ENCODE measurements at places on chromosomes 5 and 9. TPM values are rescaled to one million over a fixed set of nuclear protein-coding genes. Genes with fewer than 3 reads are reported as not detected.
A peak's percentile ranks its signal among the peaks of the same experiment; 100 is the strongest.

DNA sequence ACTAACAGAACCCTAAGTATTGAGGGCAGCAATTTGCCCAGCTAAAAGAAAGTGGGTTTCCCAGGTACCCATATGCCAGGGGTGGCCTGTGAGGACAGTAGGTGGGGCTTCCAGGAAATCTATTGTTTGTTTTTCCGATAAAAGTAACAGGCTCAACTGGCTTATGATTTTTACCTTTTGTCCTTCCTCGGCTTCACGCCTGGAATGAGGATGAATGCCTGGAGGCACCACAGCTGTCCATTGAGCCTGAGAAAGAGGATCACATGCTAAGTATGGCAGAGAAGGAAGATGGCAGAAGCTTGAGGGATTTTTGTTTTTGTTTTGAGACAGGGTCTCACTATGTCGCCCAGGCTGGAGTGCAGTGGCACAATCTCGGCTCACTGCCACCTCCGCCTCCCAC, 84.1 kb downstream of the KLF4 start:
- DNase-seq = no peak
- no peaks in the 10 kb centered on the region for H3K27me3 ChIP-seq
- no peaks in the 10 kb centered on the region for H3K36me3 ChIP-seq

- H3K27ac ChIP-seq = no peak overlapping the region
- no peak overlapping the region for H3K4me3 ChIP-seq
- H3K36me3 ChIP-seq = no peaks in the 10 kb centered on the region
These were observed 110.9 kb upstream of the ADAMTSL1 start for GRCh38 chr9:18362901-18363685.

- H3K27me3 ChIP-seq = no peaks in the 10 kb centered on the region
- peaks cover 23% of the 10 kb centered on the region for H3K36me3 ChIP-seq
- no peak overlapping the region for H3K4me3 ChIP-seq
- DNase-seq = no peak
- peak overlapping the region; percentile 51 for H3K27ac ChIP-seq
These were observed 48.6 kb downstream of the NACC2 start for GRCh38 chr9:136046554-136046920.

- H3K27ac ChIP-seq = no peak overlapping the region
- no peaks in the 10 kb centered on the region for H3K27me3 ChIP-seq
- no peaks in the 10 kb centered on the region for H3K36me3 ChIP-seq
- H3K4me1 ChIP-seq = peaks cover 7% of the 10 kb centered on the region
- DNase-seq = no peak
These were observed 183.4 kb downstream of the SPOCK1 start for GRCh38 chr5:137315534-137316345.

Gene HIGD2A
- polyA plus RNA-seq = 243 TPM

Gene INSL4
- not detected for polyA plus RNA-seq

- no peak for DNase-seq
- H3K36me3 ChIP-seq = no peaks in the 10 kb centered on the region
- no peak overlapping the region for H3K4me3 ChIP-seq
- H3K27ac ChIP-seq = no peak overlapping the region
- H3K4me1 ChIP-seq = peaks cover 9% of the 10 kb centered on the region
- no peaks in the 10 kb centered on the region for H3K27me3 ChIP-seq
These were observed 58.8 kb downstream of the C6 start for GRCh38 chr5:41154491-41154890.

DNA sequence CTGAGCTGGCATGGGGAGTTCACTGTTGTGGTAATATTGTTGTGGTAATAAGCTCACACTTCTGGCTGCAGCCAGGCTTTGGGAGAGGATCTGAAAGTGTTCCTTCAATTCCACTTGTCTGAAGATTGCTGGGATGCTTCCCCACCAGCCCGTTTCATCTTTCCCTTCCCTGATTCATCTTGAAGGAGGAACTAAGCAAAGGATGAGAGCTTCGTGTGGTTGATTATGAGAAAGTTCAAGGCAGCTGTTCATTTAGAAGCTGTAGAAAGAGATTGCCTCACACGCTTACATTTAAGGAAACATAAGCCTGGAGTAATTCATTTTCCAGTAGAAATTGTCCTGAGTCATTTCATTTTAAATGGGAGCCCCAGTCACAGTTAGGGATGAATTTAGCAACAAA, 122.4 kb upstream of the GAS1 start:
- no peak overlapping the region for H3K27ac ChIP-seq
- peaks cover 4% of the 10 kb centered on the region for H3K4me1 ChIP-seq
- DNase-seq = no peak
- H3K4me3 ChIP-seq = no peak overlapping the region

DNA sequence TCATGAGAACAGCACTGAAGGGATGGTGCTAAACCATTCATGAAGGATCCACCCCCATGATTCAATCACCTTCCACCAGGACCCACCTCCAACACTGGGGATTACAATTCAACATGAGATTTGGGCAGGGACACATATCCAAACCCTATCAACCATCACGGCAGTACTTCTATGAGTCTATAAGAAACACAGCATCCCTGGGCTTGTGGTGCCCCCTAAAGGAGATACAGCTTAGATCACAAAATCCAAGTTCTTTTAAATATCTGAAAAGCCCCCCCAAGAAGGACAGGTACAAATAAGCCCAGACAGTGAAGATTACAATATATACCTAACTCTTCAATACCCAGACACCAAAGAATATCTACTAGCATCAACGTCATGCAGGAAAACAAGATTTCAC, 233.7 kb upstream of the ADRA1B start:
- no peaks in the 10 kb centered on the region for H3K4me1 ChIP-seq
- no peak for DNase-seq
- H3K36me3 ChIP-seq = no peaks in the 10 kb centered on the region

- H3K4me1 ChIP-seq = no peaks in the 10 kb centered on the region
- no peak for DNase-seq
- no peaks in the 10 kb centered on the region for H3K27me3 ChIP-seq
- H3K36me3 ChIP-seq = no peaks in the 10 kb centered on the region
These were observed 21.8 kb downstream of the RNF44 start for GRCh38 chr5:176515396-176515795.

DNA sequence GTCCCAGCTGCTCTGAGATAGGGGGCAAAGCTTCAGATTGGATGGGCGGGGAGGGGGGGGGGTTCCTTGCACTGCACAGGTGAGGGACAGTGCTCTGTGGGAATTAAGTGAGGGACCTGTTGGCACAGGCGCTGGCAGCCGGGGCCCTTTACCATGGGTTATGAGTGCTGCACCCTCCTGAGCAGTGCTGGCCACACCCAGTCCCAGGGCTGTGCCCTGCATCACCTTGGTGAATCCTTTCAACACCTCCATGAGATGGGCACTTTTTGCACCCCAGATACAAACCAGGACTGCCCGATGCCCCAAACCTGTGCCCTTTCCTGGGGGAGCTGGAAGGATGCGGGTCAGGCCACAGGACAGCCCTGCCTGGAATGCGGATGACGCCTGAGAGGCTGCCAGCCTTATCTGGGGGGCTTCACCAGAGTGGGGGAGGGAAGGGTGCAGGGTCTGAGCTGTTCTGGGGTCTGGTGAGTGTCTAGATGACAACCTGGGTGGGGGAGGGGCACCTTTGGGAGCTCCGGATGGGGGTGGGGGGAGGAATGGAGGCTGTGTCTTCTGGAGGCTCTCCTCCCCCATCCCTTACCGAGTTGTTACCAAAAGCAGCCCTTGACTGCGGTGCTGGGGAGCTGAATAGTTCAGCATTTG, 5.2 kb downstream of the CRB2 start:
- DNase-seq = no peak
- peaks cover 17% of the 10 kb centered on the region for H3K4me1 ChIP-seq
- H3K27me3 ChIP-seq = no peaks in the 10 kb centered on the region

GRCh38 chr9:91761362-91761761, 188.7 kb downstream of the ROR2 start:
- no peak for DNase-seq
- no peaks in the 10 kb centered on the region for H3K36me3 ChIP-seq
- no peaks in the 10 kb centered on the region for H3K27me3 ChIP-seq
- no peak overlapping the region for H3K4me3 ChIP-seq
- H3K4me1 ChIP-seq = peaks cover 4% of the 10 kb centered on the region

DNA sequence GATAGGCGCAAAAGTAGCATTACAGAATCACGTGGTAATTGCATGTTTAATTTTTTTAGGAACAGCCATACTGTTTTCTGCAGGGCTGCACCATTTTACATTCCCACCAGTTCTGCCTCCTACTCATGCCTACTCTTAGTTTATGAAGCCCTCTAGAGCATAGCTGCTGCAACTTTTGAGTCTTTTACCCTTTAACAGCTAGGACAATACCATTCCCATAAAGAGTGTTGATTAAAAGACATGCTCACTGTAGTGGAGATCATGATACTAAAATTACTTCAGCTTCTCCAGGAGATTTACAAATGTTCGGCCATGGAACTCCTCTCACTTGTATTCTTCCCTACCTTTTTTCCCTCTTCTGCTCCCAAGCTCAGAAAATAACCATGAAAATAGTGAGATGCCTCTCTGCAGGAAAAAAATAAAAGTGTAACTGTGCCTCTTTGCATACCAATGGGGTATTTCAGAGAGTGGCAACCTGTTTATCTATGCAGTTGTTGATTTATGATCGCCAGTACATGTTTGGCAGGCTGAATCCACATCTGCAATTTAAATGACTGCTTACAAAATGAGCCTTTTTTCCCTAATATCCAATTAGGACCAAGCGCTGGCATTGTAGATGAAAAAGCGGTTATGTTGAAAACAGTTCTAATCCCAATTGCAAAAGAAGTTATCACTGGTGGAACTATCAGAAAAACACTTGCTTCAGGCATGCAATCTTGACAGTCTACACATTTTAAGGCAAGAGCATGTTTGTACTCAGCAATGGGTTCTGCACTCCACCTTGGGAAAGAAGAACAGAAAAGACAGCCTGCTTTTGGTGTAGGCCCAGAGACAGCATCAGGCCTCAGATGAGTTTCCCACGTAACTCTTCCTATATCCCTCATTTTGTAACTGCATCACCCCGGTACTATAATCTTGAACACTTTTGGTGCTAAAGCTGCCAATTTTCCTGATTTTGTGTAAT, 131.1 kb downstream of the ADAMTSL1 start:
- no peak overlapping the region for H3K27ac ChIP-seq
- H3K36me3 ChIP-seq = no peaks in the 10 kb centered on the region
- H3K4me3 ChIP-seq = no peak overlapping the region
- H3K4me1 ChIP-seq = peaks cover 3% of the 10 kb centered on the region

Gene PCDHGB3
- not detected for polyA plus RNA-seq

Gene WDR31
- polyA plus RNA-seq = 1.5 TPM

GRCh38 chr9:114909661-114910060, 20.7 kb downstream of the TNFSF8 start:
- no peak overlapping the region for H3K27ac ChIP-seq
- no peak overlapping the region for H3K4me3 ChIP-seq
- no peaks in the 10 kb centered on the region for H3K4me1 ChIP-seq

Gene SLC6A7
- not detected for polyA plus RNA-seq
